ENCODE measurements at places on chromosomes 6 and 20.
A peak's percentile ranks its signal among the peaks of the same experiment; 100 is the strongest.

DNA sequence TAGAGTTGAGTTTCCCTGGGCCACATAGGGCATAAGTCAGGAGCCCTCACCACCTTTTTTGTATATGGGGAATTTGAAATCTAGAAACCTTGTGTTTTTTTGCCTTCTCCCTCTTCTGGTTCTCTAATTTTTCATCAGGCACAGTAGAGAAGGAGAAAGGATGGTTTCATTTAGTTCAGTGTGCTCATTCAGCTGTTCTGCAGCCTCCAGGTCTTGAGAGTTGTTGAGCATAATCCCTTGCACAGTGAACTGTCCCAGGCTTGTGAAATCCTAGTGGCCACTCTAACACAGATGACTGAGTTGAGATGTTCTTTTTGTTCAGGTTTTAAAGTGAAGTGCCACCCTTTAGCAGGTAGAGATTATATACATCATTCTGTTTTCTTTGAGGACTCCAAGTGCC lies 183.5 kb downstream of the CDKAL1 start:
- no peak for DNase-seq

GRCh38 chr20:14198416-14198815 lies 139.0 kb downstream of the FLRT3 start:
- no peak for DNase-seq

- DNase-seq, result no peak
Measured at GRCh38 chr6:15515226-15515625, 147.6 kb downstream of the DTNBP1 start.

- no peak for DNase-seq
Measured at GRCh38 chr6:34491091-34491430, 25.2 kb downstream of the PACSIN1 start.

- no peak for DNase-seq
Measured at GRCh38 chr20:20440886-20441658, 73.2 kb downstream of the INSM1 start.

- no peak for DNase-seq
Measured at GRCh38 chr6:132392792-132393191, 8.5 kb downstream of the MOXD1 start.

DNA sequence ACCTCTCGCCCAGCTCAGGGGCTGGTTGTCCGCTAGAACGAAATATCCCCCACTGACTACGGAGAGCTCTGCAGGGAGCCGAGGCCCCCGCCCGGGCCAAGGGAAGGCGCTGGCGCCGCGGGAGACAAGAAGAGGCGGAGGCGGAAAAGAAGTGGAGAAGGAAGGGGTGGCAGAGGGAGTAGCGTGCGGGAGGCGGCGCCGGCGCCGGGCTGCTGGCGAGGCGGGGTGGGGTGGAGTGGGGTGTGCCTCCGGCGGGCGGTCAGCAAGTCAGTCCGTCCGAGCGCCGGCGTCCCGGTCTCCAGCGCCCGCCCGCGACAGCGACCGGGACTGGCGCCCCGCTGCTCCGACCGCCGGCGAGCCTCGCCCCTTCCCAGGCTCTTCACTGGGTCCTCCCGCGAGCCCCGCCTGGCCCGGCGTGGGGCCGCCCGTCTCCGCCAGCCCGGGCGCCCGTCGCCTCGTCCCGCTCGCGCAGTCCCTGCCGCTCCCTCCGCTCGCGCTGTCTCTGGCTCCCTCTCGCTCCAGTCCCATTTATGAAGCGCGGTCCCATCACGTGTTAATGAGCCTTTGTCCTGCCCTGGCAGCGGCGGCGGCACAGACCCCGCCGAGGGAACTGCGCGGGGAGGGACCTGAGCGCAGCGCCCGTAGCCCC lies at the start of gene CNR1:
TSS of gene CNR1 (minus strand) at position 504 of the 649 bp plus-strand sequence. CDS start 21,073 bp downstream, outside the sequence.
- peak; percentile 48 for DNase-seq

DNA sequence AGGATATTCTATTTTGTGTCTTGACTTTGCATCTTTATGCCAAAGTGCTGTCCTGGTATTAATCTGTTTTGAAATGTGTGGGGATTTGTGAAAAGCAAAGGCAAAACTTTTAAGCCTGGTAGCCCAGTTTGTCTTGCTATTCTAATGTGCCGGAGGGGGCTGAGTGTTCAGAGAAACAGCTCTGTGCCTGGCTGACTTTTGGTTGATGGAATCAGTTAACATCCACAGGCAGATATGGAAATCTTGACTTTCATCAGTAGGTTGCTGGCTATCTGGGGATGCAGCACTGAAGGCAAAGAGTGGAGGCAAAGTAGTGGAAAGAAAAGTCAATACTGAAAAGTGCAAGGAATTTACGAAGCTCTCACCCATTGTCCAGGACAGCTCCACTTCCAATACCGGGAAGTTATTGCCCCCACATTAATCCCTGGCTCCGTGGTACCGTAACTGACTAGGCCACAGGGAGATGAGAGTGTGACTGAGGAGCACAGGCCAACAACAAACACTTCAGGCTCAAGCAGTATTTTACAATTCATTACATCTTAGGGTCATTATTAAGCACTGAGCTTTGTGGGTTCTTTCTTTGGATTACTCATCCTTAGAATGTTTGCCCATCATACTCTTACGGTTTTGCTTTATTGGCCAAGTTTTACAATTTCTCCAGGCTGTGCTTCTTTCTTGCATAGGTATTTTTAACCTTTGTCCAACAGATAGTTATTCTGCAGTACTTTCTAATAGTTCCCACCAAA lies 164.6 kb downstream of the MTFR2 start:
- no peak for DNase-seq

GRCh38 chr6:154683756-154684523 lies 49.3 kb upstream of the SCAF8 start:
- DNase-seq, result no peak

DNA sequence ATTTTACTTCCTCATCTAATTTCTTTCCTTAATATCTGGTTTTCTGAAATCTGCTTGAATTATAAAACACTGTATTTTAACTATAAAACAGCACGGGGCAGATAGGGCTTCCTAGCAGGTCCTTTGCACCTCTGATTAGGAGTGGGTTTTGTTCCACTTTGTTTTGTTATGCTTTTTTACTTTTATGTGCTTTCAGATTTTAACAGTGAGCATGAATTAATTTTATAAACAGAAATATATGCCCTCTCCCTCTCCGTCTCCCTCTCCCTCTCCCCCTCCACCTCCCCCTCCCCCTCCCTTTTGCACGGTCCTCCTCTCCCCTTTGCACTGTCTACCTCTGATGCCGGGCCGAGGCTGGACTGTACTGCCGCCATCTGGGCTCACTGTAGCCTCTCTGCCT lies 14.3 kb downstream of the GPX6 start:
- DNase-seq, result no peak

DNA sequence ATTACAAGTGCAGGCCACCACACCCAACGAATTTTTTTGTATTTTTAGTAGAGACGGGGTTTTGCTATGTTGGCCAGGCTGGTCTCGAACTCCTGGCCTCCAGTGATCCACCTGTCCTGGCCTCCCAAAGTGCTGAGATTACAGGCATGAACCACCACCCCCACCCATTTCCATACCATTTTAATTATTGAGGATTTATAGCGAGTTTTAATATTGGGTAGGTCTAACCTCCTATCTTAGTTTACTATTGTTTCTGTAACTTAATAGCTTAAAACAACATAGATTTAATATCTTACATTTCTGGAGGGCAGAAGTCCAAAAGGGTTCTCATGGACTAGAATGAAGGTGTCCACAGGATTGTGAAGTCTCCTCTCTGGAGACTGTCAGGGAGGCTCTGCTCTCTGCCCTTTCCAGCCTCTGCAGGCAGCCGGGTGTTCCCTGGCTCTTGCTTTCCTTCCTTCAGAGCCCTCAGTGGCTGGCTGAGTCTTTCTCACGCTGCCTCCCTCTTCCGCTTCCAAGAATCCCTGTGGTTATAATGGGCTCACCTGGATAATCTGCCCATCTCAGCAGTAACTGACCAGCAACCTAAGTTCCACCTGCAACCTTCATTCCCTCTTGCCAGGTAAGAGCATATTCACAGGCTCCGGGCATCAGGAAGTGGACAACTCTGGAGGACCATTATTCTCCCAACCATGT lies 18.6 kb upstream of the BCAS4 start:
- DNase-seq, result no peak

DNA sequence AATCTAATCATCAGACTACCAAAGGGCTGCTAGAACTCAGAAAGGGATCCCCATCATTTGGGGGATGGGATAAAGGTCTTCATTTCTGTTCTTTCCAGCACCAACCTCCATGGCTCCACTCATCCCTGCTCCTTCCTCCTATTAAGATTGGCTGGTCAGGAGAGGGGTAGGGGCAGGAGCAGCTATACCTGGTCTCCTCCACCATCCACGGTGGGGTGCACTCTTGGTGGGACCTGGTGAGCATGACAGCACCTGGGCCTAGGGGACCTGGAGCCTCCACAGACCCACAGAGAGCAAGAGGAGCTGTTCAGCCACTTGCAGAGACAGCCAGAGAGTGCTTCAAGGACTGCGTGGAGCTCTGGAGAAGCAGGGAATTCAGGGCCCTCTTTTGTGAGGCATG lies 6.1 kb upstream of the ULBP2 start:
- DNase-seq, result no peak

- no peak for DNase-seq
Measured at GRCh38 chr6:28900577-28901256, 23.1 kb downstream of the TRIM27 start.

- no peak for DNase-seq
Measured at GRCh38 chr6:56956491-56956890, 1.6 kb downstream of the BEND6 start.
